AG08395 (cell line): ENCODE measurements at places on chromosomes 1 and 21.

- no peak for DNase-seq
These were observed 294.4 kb downstream of the SDCCAG8 start for GRCh38 chr1:243550276-243550675.

DNA sequence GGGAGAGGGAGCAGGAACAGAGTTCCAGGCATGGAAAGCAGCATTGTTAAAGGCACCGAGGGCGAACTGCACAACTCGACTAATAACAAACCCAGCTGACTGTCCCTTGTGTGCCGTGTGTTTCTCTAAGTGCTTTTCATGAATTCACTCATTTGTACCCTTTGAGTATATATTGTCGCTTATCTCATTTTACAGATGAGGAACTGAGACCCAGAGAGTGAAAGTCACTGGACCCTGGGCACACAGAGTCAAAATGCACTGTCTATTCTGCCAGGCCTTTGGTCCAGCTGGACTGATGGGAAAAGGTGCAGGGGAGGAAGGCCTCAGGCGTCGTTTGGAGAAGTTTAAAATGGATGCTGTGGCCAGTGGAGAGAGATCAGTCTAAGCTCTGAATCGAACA, 100.7 kb upstream of the GRIK3 start:
- no peak for DNase-seq

DNA sequence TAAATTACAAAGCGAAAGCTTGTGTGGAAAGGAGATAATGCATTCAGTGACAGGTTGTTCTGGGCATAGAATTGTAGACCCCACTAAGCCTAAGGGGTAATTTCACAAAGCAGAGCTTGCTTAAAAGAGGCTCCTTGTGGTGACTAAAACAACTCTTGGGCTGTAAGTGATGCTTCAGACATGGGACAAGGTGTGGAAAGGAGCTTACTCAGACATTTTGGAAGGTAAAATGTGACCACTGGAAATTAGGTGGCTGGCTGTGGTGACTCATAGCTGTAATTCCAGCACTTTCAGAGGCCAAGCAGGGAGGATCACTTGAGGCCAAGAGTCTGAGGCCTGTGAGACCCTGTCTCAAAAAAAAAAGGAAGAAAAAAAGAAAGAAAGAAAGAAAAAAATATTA, 51.1 kb upstream of the LRRC8C start:
- DNase-seq = no peak

DNA sequence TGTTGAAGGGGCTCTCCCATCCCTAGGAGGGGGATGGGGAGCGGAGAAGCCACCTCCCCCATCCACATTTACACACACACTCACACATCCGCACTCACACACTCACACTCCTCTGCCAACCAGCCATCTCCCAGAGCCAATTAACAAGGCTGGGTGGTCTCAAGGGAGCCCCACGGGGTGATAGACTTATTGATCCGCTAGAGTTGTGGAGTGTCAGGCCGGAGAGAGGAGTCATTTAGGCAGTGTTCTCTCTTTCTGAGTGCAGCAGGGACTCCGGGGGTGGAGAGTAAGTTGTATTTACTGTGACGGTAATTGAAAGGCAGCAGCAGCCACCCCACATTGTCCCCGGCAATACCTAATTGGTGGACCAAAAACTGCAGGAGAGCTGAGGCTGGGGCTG, 61.6 kb downstream of the KLHDC7A start:
- DNase-seq = no peak
